Amygdala (tissue), 56 donors: ENCODE measurements at places on chromosomes 1 and 21.

GRCh38 chr1:231553320-231553719, 24.9 kb downstream of the TSNAX start:
- DNase-seq: no peak

DNA sequence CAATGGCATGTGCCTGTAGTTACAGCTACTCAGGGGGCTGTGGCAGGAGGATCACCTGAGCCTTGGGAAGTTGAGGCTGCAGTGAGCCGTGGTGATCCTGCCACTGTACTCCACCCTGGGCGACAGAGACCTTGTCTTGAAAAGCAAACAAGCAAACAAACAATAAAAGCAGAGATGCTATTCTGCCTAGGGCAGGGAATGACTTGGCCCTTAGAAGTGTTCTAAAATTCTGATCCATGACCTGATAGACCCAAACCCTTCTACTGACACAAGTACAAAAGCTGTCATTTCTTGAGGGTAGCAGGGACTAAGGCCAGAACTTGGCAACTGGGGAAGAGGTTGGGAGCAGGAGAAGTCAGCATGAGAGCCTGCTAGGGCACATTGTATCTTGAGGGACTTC, 15.6 kb upstream of the NCF2 start:
- no peak for DNase-seq

GRCh38 chr1:180527101-180527669, 24.8 kb upstream of the ACBD6 start:
- no peak for DNase-seq

DNA sequence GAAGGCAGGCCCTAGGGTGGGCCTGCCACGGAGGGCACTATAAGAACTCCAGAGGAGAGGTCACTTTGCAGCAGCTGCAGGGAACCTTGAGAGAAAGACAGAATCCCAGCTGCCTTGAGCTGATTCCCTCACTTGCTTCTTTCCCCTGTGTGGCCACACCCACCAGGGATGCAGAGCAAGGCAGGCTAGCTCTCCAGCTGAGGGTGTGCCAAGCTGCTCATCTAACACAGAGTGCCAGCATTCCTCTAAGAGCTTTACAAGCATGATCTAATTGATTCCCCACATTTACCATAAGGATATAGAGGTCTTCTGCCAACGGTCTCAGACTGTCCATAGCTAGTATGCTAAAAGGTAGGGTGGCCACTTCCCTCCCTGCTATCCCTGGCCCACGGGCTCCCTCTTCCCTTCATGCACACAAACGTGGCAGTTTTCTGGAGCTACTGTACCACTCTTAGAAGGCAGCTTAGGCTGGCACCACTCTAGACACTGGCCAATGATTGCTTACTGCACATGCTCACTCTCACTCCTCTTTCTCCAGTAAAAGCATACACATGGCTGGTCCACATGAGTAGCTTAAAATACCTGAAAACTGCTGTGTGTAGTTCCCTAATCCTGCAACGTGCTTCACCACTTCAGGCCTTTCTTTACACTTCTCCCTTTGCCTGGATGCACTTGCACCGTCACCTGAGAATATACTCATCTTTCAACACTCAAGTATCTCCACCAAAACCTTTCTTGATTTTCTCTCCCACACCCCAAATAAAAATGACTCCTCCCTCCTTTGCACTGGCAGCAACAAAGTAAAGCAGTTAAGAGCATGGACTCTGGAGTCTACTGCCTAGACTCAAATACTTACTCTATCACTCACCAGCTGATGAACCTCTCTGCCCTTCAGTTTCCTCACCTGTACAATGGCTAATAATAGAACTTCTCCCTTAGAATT, 57.7 kb downstream of the DMAP1 start:
- DNase-seq: no peak

DNA sequence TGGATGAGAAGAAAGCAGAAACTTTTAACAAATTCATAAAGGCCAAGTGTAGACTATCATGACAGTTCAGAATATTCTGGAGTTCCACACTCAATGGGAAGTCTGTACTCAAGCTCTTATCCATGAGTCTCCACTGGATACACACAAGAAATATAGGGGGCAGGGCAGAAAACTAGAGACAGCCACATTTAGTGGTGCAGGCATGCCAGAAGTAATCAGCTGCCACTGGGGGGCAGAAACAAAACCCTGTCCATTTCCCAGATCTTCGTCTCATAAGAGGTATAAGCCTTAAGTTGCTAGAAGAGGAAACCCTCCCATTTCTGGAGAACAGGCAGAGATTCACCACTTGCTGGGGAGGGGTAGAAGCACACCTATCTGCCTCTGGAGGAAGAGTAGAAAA, 166.8 kb upstream of the GALNT2 start:
- DNase-seq: no peak

GRCh38 chr1:245969283-245969682, 537.8 kb downstream of the SMYD3 start:
- DNase-seq: no peak

DNA sequence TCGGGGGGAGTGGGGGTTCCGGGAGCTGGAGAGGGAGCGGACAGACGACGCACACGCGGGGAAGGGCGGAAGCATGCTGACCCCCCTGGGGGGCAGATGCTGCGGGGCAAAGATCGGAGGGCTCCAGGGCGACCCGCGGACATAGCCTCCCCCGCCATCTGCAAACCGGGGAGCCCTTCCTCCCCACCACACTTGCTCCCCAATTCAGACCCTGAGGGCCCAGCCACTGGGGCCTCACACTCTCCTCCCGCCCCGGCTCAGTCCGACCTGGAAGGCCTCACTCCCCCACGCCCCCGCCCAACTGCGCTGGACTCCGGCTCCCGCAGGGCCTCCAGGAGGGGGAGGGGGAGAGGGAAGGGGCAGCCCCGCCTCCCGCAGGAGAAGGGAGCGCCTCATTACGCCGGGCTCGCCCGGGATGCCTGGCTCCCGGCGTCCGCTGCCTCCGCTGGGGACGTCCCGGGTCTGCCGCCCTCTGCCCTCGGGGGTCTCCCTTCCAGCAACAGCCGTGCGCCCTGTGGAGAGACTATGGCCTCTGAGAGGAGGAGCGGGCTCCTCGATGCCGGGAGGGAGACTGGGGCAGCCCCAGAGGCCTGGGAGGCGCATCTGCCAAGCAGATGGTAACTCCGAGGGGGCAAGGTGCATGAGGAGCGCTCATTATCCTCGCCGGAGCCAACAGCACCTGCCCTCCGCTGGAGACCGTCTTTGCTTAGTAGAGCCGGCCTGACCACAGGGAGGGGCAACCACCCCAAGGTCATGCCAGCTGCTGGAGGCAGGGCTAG, 636 bp upstream of the CAMK2N1 start:
- DNase-seq: peak; percentile 82

DNA sequence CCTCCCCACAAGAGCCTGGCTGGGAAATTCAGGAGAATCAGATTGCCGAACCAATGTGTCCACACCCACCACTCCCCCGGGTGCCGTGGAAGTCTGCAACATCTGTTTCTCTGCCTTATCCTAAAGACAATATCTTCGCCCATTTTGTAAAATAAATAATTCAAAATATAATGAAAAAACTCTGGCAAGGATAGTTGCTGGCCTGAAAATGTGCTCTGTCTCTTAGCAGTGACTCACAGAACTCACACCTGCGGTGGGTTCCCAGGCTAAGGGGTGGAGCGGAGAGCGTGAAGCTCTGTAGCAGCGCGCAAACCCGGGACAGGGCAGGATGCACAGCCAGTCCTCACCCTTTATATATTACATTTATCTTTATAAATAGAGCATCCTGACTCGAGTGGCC, 99.9 kb downstream of the COLGALT2 start:
- no peak for DNase-seq

- no peak for DNase-seq
Observed at GRCh38 chr1:214420833-214421232, 130.6 kb downstream of the PTPN14 start.

GRCh38 chr1:150548632-150549495, at the start of gene ADAMTSL4:
ADAMTSL4 (plus strand) TSS chr1:150549408; CDS start chr1:150552289, 2,881 bp downstream.
- DNase-seq: peak; percentile 47
